NCI-H460 (cell line): ENCODE measurements at places on chromosomes 4 and X. TPM values are rescaled to one million over a fixed set of nuclear protein-coding genes. Genes with fewer than 3 reads are reported as not detected.

The CT45A10 gene
- not detected in 2 replicates for total RNA-seq

The SLC2A9 gene
- not detected in 2 replicates for total RNA-seq

The OPN1LW gene
- not detected in 2 replicates for total RNA-seq

The USP17L28 gene
- not detected in 2 replicates for total RNA-seq

The TLR10 gene
- not detected in 2 replicates for total RNA-seq

The MUC7 gene
- not detected in 2 replicates for total RNA-seq

The PRR32 gene
- total RNA-seq = not detected in 2 replicates

The LRIT3 gene
- total RNA-seq = not detected in 2 replicates

The SHROOM2 gene
- 0.12 and 0.17 TPM in 2 replicates for total RNA-seq

The SHOX gene
- total RNA-seq = not detected in 2 replicates

The BEX1 gene
- not detected in 2 replicates for total RNA-seq

The TRIML2 gene
- 34.9 and 56.7 TPM in 2 replicates for total RNA-seq

The PDE5A gene
- total RNA-seq = 0.17 and 0.59 TPM in 2 replicates

The IL13RA2 gene
- total RNA-seq = 24.2 and 24.5 TPM in 2 replicates

The ADAD1 gene
- not detected in 2 replicates for total RNA-seq
